Activated CD8-positive, alpha-beta memory T cell treated with anti-CD3 and anti-CD28 coated beads for 48 hours (primary cell): ENCODE measurements at places on chromosomes 7 and 10.

- no peak for DNase-seq
Observed at GRCh38 chr10:124279298-124279697, 139.4 kb downstream of the OAT start.

DNA sequence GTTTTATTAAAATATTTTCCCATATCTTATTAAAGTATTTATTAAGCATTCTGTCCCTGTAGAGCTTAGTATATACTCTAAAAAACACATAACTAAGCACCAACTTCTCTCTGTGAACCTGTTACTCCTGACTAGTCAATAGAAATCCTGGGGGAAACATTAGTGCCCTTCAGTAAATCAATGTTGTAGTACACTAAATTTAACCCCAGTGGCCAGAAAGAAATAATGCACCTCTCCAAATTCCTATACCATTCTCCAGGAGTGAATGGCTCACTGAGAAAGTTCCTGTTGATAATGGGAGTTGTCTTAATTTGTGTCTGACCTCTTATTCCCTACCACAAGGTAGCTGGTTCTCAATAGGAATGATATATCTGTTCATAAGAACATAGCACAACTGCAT, 188.2 kb downstream of the SEMA3D start:
- no peak for DNase-seq

- DNase-seq: no peak
Observed at GRCh38 chr10:36624551-36625100, 500.8 kb upstream of the ANKRD30A start.

DNA sequence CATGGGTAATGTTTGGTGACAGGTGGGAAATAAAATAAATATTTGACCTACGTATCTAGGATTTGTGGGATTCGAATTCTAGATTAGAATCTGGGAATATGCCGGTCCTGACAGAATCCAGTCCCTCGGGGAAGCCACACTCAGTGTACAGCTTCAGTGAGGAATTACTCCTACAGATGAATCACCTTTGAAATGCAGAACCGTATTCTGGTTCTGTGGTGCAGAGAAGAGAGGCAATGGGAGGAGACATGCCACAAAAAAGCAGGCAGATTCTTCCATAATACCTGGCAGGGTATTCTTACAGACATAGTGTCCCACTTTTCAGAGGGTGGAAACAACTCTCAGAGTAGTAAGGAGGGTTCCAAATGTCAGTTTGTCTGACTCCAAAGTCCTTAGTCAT, 286.9 kb downstream of the SORCS1 start:
- no peak for DNase-seq

DNA sequence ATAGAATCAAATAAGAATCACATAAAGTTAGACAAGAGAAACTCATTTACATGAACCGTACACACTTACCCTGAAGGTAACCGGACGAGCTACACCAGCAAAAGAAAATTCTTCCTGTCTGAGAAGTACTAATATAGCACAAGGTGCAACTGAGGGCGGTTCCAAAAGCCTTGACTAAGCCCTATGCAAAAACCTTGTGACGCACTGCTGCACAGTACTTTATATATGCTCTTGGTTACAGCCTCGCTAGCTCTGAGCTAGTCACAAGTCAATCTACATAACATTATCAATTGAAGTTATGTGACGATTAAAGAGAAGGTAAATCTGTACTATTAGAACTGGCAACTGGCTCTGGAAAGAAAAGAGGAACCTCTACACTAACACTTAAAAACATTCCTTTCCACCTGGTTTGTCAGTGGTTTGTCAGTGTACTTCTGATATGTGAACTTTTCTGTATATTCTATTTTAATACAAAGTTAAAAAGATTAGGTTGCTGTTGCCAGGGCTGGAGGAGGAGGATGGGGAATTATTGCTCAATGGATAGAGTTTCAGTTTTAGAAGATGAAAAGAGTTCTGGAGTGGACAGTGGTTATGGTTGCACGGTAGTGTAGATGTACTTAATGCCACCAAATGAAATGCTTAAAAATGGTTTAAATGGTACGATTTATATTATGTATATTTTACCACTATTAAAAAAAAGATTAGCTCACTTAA, 21.6 kb downstream of the NT5C3A start:
- DNase-seq: no peak

DNA sequence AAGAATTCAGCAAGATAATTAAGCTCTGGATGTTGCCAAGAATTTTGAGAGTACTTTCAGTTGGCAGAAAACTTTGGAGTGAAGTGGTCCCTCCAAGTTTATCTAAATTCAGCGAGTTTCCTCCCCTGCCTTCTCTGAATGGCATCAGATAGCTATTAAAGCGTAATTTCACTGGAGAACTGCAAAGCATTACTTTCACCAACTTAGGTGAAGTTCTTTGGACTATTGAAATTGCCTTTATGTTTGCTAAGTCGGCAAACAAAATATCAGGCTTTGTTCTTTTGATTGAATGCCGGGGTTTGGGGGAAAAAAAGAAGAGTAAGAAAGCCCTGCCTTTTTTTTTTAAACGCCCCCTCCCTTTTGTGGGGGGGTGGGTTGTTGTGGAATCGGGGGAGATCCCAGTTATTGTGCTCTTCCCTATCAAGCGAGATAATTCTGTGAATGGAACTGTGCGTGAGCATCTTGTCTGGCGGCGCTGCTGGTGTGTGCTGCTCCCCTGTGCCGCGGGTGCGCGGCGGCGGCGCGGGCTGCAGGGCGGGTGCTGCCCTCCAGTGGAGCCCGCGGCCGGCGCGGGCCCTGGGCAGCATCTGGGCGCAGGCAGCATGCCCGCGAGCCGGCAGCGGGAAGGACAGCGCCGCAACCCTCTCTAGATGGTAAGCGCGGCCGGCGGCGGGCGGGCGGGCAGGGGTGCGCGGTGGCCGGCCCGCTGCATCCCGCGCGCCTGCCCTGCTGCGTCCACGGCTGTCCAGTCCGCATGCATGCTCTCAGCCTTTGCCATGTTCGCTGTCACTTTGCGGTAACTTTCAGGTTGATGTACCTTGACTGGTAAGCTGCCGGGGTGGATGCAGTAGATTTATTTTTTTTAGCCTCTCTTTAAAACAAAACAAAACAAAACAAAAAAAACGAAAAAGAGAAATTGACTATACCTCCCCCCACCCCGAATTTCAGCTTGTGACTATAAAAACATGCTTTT, 176.5 kb downstream of the TCF7L2 start:
- DNase-seq: no peak

DNA sequence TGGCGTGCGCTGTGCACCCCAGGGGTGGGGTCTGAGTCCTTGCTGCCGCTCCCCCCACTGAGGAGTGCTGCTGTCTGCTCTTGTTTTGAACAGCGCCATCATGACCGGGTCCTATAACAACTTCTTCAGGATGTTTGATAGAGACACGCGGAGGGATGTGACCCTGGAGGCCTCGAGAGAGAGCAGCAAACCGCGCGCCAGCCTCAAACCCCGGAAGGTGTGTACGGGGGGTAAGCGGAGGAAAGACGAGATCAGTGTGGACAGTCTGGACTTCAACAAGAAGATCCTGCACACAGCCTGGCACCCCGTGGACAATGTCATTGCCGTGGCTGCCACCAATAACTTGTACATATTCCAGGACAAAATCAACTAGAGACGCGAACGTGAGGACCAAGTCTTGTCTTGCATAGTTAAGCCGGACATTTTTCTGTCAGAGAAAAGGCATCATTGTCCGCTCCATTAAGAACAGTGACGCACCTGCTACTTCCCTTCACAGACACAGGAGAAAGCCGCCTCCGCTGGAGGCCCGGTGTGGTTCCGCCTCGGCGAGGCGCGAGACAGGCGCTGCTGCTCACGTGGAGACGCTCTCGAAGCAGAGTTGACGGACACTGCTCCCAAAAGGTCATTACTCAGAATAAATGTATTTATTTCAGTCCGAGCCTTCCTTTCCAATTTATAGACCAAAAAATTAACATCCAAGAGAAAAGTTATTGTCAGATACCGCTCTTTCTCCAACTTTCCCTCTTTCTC, 26.0 kb downstream of the BNIP3 start:
- DNase-seq: no peak

DNA sequence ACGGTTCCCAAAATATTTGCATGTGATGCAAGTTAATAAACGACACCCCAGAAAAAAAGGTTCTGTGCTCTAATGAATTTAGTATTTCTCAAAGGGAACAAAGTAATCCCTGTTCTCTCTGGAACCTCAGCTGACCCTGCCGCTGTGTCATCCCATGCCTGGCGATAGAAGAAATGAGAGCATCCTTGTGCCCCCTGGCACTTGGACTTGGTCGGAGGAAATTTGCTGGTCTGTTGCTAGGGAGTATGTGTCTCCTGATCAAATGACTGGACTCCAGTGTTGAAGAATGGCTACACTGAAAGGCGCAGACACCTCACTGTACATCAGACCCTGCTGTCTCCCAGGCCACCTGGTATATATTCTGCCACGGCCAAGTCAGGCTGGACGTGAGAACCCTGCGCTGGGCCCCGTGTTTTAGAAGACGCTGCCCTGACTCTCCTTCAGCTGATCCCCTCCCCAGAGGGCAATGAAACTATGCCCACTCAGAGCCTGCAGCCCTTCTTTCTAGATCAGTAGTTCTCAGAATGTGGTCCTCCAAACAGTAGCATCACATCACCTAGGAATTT, 67.2 kb downstream of the THNSL1 start:
- DNase-seq: no peak

DNA sequence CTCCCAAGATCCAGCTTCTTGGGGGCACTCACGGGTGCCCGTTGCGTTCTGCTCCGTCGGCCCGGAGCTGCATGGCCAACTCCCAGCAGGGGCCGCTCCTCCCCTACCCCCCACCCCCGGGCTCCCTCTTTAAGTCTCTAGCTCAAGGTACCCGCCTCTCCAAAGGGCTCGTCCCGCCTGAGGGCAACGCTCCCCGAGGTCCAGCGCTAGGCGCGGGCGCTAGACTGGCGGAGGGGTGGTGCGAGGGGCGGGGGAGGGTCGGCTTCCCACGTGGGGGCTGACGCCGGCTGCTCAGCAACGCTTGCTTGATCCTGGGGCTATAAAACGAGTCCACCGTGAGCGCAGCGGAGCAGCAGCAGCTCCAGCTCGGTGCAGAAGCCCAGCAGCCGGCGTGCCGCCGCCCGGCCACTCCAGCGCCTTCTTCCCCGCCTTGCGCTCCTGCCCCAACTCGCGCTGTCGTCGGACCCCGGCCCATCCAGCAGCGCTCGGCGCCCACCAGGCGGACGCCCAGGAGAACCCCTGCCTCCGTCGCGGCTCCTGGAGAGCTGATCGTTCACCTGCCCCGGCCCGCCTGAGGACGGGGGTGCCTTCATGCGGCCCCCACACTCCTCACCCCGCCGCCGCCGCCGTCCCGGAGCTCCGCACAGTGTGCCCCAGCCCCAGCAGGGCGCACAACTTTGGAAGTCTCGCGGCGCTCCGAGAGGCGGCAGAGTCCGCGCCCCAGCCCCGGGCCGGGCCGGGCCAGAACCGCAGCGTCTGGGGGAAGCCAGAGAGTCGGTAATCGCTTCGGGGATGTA, at the start of gene ADRA2A:
Gene ADRA2A, plus strand, starts transcription at position 348 of the 797 bp plus-strand sequence. CDS start 968 bp downstream, outside the sequence.
- DNase-seq: no peak

GRCh38 chr10:114930320-114930719, 7.7 kb upstream of the TRUB1 start:
- no peak for DNase-seq

- no peak for DNase-seq
Observed at GRCh38 chr7:83486957-83487356, 162.0 kb downstream of the SEMA3E start.

DNA sequence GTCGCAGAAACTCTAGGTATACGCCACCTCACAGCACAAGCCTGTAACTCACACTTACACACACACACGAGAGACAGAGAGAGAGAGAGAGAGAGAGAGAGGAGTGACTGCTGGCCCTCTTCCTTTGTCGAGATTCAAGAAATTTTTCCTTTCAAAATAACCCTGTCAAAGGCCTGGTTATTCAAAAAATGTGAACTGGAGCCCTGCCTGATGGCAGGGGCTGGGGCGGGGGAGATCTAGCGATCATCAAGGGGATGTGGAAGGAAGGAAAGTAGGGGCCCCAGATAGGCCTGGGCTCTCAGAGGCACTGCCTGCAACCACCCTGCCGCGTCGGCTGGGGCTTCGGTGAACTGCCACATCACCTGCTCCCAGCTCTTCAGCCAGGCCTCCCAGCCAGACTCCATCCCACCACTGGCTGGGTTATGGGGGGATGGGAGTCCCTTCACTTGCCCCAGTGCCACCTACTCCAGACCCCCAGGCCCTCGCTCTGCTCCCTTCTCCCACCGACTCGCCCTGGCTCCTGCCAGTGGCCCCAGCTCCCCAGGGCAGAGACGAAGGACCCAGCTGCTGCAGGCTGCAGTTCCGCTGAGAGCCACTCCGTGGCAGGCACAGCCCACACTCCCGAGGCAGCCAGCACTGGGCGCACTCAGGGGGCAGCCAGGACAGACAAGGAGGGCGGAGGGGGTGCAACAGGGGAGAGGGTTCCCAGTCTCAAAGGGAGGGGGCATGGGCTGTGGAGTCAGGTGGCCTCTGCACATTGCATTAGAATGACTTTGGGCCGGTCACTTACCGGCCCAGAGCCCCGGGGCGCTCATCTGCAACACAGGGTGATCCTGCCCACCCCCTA, 15.3 kb downstream of the KCNH2 start:
- no peak for DNase-seq

DNA sequence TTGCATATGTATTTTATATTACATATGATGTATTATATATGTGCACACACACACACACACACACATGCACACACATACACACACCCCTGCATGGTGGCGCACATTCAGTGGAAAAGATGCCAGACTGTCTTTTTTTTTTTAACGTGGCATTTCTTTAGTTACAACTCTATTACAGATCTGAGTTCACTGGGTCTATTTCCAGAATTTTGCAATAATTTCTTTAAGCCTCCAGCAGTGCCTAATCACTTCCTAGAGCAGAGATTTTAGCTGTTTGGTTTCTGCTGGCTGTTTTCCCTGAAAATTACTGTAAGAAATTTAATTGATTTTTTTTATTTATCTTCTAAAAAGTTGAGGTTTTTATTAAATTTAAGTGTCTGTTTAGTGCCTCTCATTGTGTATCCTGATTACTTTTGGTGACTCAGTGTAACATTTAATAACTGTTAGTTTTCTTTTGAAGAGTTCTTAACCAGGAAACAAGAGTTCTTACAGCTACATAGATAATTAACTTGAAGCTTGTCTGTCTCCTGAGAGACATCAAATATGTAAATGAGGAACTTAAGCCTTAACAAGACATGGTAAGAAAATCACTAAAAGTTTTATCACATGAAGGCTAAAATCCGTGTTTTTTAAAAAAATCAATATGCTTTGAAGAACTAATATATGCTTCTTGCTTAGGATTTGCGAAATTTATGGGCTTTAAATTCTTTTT, 232.0 kb downstream of the MDFIC start:
- DNase-seq: no peak
